ENCODE measurements at places on chromosomes 12 and 14.
A peak's percentile ranks its signal among the peaks of the same experiment; 100 is the strongest.

- no peak for DNase-seq
Observed at GRCh38 chr14:100674428-100674827, 52.3 kb upstream of the DLK1 start.

GRCh38 chr12:112664569-112664968 lies 127.0 kb upstream of the RPH3A start:
- no peak for DNase-seq

GRCh38 chr14:38944691-38945090 lies 158.3 kb downstream of the SEC23A start:
- DNase-seq = no peak

DNA sequence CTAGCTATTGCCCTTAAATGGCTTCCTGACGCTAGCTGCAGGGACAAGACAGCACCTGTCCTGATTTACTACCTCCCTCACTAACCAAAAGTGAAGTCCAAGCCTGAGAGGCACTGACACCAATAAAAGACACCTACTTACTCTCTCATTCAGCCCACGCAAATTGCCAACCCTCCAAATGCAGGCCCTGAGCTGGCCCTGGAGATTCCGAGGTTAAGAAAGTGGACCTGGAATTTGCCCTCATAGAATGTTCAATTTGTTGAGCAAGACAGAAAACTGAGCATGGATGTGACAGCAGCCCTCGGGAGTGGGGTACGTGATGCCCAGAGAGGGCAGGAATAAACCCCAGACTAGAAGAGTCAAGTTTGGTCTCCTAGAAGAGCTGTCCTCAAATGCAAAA lies 16.4 kb downstream of the SERPINA3 start:
- no peak for DNase-seq

- DNase-seq = no peak
Observed at GRCh38 chr12:3216097-3216496, 138.9 kb downstream of the TSPAN9 start.

- DNase-seq = peak; percentile 48
Observed at GRCh38 chr12:29711381-29711780, 72.4 kb downstream of the TMTC1 start.

DNA sequence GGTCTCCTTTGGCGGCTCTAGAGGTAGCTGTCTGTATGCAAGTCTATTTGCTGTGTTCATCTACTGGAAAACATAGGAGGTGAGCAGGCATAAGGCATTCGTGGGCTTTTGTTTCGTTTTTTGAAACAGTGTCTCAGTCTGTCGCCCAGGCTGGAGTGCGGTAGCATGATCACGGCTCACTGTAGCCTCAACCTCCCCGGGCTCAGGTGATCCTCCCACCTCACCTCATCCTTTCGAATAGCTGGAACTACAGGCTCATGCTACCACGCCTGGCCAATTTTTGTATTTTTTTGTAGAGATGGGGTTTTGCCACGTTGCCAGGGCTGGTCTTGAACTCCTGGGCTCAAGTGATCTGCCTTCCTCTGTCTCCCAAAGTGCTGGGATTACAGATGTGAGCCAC lies 27.5 kb downstream of the FLVCR2 start:
- DNase-seq = no peak

DNA sequence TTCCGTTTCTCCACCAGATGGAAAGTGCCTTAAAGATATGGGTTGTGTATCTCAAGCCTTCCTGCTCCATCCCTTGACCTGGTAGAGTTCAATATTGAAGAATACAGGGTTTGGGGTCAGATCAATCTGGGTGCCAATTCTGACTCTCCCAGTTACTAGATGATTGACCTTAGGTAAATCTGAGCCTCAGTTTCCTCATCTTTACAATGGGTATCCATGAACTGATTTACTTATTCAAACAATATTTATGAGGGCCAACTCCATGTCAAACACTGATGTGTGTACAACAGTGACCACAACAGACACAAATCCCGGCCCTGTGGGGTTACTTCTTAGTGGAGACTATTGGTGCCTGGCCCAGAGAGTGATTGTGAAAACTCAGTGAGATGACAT lies 7.5 kb upstream of the FAIM2 start:
- DNase-seq = no peak

- no peak for DNase-seq
Observed at GRCh38 chr12:99257672-99258071, 389.9 kb upstream of the GARIN6 start.

DNA sequence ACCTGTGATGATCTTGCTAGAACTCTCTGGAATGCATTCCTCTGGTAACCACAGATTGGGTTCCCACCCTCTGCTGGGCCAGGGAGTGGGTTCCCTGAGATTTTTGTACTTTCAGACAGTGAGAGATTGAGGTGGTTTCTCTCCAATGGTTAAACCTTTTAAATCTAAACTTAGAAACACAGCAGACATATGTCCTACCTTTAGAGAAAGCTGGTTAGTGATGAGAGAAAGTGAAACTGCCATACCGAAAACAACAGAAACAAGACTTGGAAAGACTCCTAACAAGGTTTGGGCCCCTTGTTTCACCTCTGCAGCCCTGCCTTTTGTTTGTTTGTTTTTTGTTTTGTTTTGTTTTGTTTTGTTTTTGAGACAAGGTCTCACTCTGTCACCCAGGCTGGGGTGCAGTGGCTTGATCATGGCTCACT lies 9.7 kb upstream of the SGPP1 start:
- DNase-seq = no peak

GRCh38 chr14:72608391-72609204 lies 285.3 kb downstream of the DPF3 start:
- peak; percentile 94 for DNase-seq

GRCh38 chr12:69630191-69630590 lies 19.5 kb upstream of the LRRC10 start:
- DNase-seq = peak; percentile 16

DNA sequence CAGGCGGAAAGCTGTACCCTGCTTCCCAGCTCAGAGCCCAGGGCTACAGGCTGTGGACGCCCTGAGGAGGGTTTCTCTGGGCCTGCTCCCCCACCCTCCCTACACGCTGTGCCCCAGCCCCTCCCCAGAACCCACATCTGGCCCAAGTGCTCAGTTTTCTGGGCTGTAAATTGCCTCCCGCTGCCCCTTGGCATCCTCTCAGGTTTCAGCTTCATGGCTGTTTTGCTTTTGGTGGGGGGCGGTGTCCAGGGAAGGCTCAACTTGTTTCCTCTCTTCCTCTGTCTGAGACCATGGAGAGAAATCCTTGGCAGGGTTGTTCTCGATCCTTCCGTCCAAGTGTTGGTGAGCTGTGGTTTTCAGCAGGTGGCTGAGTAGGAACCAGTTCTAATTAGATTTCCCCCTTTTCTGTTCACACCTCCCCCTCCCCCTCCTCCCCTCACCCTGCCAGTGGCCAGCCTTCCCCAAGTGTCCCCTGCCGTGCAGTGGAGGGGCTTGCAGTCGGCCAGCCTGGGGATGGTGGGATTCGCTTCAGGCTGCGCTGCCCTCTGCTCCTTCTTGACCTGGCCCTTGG lies 61.8 kb downstream of the TSPAN9 start:
- DNase-seq = no peak

DNA sequence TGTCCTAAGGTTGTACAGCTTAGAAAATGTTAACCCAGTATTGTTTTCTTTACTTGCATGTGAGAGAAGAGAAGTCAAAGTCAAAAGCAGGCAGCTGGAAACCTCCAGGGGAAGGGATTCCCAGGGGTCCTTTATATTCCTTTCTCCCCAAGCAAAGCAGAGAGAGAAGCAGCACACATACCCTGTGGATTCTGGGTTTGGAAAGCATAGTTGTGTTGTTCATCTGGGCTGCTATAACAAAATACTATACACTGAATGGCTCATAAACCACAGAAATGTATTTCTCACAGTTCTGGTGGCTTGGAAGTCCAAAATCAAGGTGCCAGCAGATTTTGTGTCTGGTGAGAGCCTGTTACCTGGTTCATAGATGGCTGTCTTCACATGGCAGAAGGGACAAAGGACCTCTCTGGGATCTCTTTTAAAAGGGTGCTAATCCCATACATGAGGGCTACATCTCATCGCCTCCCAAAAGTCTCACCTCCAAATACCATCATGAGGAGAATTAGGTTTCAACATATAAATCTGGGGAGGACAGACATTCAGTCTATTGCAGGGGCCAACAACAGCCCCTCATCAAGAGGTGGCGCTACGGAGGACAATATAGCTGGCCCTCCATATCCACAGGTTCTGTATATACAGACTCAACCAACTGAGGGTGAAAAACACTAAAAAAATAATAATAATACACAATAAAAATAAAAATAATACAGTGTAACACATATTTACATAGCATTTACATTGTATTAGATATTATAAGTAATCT lies 19.3 kb upstream of the PCNX1 start:
- no peak for DNase-seq

DNA sequence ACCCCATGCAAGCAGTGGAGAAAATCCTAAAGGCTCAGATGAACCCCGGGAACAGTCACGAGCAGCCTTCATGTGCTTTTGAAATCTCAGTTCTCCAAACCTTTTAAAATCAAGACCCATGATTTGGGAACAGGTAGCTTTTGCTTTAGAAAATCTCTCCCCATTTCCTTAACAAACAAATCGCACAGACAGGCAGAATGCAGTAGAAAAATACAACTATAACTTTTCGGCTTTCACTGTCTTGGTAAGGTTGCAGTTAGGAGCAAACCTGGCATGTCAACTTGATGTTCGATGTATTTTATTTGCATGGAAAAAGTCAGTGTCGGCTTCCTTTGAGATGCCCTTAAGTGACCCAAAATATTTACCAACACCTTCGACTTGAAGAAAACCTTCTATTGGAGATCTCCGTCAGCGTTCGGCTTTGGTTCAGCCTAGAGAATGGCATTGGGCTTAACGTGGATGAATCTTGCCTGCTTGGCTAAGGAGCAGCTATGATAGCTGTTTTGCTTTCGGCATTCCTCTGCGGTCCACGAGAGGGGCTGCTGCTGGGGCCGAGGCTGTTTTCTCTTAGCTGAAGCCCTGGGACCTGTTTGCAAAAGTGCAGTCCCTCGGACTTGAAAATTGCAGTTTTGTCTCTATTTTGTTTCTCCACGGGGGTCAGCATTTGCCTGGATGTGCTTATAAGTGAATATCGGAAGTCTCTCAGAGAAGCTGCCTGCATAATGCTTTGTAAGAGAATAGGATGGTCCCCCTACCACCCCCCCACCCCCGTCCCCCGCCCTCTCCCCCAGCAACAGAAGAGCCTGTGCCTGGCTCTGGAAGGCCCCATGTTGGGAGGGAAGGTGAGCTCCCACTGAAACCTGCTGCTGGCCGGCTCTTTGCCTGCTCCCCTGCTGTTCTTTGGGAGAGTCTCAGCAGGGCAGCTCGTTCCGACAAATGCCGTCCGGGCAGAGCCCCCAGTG lies 122.8 kb downstream of the AACS start:
- DNase-seq = no peak

DNA sequence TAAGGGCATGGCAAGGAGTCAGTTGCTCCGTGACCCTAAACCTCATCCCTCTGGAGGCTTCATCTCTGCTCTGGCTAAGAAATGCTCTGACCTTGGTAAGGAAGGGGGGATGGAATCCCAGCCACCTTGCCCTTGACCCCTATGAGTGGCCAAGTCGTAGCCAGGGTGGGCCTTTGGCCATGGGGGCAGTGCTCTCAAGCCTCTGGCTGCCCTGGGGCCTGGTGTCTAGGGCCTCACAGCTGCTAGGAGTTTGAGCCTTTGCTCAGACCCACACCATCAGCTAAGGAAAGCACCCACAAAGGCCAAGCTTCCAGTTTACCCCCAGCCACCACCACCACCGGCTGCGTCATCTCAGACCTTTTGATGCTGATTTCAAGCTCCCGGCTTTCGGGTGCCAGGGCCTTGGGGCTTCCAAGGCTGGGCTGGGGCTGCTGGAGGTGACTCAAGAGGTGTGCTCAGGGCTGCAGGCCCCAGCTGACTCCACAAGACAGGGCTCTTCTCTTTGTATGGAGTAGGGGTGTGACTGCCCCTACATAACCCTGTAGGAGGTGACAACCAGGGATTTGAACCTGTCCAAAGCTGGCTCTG lies 3.7 kb downstream of the ASB2 start:
- no peak for DNase-seq

DNA sequence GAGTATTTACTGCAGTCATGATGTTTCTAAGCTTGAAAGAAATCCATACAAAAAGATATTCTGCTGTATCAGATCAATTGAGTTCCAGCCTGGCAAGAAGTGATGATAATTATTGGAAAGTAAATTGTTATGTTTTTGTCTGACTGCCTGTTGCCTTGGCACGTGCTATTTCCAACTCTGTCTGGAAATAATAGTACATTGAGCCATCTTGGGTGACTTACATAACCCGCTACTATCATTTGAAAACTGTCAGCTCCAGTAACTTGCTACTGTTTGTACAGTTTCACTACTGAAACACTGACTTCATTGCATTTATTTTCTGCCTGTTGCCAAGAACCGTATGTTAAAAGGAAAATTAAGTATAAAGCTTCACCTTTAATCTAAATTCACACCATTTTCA lies 318.6 kb downstream of the ITPR2 start:
- no peak for DNase-seq

DNA sequence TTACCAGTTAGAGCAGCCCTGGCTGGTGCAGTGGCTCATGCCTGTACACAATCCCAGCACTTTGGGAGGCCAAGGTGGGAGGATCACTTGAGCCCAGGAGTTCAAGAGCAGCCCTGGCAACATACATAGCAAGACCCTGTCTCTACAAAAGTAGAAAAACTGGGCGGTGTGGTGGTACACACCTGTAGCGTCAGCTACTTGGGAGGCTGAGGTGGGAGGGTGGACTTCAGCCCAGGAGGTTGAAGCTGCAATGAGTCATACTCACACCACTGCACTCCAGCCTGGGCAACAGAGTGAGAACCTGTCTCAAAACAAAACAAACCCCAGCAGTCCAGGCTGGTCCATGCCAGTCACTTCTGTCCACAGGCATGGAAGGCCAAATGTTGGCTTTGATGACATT lies 7.4 kb downstream of the COX14 start:
- DNase-seq = no peak

DNA sequence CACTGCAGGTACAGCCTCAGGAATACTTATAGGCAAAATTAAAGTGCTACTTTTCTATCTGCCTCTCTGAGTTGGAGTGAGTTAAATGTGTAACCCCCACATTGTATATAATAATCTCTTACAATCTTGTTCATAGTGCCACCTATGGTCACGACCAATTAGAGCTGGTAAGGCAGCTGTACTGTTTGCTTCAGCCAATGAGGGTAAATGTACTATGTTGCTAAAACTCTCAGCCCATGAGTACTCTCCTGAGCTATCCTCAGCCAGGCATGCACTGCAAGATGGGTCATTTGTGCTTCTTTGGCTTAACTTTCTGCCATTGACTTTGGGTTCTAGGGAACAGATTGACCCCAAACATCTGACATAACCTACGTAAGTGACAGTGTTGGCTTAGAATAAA lies 15.0 kb upstream of the MDM2 start:
- peak; percentile 61 for DNase-seq

- DNase-seq = peak; percentile 39
Observed at GRCh38 chr12:85642808-85643207, 193.4 kb downstream of the RASSF9 start.

All from LHCN-M2 (cell line).